ENCODE measurements at places on chromosomes 11 and 22. TPM values are rescaled to one million over a fixed set of nuclear protein-coding genes. Genes with fewer than 3 reads are reported as not detected.
A peak's percentile ranks its signal among the peaks of the same experiment; 100 is the strongest.

DNA sequence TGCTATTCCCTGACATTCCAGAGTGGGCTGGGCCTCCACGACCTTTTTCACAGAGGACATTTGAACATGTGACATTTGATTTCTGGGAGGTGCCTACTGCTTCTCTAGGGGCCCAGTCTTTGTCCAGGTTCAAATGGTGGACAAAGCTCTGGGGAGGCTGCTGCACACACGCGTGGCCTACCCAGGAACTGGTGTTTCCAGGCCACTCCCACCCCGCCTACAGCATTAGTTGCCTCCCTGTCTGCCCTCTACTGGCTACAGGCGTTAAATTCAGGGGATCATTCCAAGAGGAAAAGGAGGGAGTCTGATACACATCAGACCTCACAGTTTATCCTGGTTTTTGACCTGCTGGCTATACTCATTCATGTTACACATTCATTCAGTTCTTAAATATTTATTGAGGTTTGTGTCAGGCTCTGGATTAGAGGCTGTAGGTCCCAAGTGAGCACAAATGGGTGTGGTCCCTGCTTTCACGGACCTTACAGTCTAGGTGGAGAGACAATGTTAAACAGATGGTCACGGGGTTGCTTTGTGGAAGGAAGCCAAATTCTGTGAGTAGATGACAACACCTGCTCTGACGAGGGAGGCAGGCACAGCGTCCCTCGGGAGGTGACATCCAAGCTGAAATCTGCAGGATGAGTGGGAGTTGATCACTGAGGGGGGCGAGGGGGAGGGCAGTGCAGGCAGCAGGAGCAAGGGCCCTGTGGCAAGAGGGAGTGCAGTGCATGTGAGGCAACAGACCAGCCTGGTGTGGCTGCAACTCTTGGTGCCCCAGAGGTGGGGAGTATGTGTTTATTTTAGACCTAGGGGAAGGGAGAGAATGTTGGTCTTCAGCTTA is 11.8 kb downstream of the TUB start:
- peak; percentile 79 for DNase-seq

DNA sequence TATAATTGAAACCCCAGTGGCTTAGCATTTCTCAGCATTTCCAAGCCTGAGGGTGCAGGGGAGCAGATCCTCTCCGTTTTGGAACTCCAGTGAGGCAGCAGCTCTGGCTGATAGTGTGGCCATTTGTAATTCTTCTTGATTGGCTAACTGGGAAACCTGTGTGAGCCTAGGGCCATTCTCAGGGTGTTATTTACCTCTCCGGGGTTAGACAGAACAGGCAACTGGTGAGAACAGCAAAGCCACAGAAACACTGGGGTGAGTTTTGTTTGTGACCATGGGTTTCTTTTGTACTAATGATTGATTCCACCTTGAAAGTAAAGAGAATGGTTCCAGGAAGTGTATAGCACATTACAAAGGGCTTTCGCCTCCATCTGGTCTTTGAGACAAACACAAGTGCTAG is 2.4 kb upstream of the OR4X2 start:
- no peak for DNase-seq

DNA sequence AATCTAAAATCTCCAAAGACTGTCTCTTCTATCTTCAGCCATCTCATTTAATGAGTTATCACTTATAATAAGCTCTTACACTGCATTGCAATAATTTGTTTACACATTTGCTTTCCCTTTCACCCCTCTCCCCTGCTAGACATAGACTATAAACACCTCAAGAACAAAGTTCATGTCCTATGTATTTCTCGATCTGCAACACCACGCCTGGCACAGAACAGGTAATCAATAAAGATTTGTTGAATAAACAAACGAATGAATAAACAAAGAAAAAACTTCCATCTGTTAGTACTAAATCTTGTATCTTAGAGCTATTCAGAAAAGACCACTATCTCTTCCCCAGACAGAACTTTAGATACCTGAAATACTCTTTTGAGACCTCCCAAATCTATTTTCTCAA is 77.6 kb downstream of the PAK1 start:
- no peak for DNase-seq

GRCh38 chr11:2951231-2952110 is 22.3 kb upstream of the PHLDA2 start:
- DNase-seq = no peak

The IL10RA gene
- 43.2 TPM for total RNA-seq

GRCh38 chr11:62547691-62548281 is 1.2 kb upstream of the AHNAK start:
- DNase-seq = no peak

DNA sequence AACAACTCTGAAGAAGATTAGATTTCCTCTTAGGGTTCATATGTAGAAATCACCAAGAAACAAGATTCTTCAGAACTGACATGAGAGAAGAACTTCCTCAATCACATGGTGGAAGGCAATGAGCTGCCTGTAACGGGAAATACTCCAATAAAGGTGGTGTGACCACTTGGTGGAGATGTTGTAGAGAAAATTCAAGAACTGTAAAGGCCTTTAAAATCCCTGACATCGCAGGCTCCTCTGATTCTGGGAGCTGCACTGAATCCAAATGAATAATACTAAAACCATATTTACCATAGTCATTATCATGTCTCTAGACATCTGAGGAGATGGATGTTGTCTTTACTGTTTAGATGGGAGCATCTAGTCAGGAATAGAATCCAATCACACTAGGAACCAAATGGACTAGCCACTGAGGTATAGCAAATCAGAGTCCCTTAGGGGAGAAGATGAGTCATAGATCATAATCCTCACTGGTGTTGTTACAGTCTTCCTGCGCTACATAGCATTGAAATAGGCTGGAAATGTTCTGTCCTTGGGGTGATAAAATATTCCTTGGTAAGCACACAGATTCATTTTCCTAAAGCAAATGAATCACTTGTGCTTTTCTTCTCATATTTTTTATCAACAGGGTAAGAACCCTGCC is 321.6 kb upstream of the TENM4 start:
- DNase-seq = no peak

The SCN4B gene
- total RNA-seq = 2.9 TPM

The POU2AF2 gene
- total RNA-seq = not detected

The KRTAP5-10 gene
- not detected for total RNA-seq

DNA sequence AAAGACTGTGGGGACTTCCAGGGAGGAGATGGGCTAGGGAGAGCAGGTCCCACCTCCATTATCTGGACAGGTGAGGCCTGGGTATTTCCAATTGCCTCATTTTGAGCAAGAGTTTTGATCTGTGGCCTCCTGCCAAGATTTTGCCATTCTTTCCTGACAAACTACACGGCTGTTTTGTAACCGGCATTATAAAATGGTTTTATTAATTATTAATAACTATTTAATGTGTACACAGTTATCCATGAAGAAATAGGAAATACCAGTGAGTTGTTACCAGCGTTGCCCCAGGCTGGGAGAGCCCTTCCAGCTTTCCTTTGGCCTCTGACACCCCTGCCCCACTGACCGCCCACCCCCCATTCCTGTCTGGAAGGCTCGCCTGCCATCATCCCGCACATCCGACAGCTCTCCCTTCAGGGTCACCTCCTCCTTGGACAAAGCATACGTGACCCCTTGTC is 14.9 kb upstream of the SEC14L3 start:
- DNase-seq = no peak

DNA sequence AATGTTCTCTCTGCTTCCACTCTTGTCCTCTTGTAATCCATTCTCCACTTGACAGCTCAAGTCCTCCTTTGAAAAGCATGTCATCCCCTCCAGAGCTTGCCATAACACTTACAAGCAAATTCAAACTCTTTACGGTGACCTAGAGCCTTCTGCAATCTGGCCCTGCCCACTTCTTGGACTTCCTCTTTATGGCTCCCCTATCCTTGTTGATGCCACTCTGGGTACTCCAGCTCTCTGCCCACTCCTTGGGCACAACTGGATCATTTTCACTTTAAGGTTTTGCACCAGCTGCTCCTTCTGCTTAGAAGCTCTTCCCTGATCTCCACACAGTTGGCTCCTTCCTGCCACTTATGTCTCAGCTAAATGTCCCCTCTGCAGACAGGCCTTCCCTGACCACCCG is 217.9 kb downstream of the DSCAML1 start:
- DNase-seq = no peak

DNA sequence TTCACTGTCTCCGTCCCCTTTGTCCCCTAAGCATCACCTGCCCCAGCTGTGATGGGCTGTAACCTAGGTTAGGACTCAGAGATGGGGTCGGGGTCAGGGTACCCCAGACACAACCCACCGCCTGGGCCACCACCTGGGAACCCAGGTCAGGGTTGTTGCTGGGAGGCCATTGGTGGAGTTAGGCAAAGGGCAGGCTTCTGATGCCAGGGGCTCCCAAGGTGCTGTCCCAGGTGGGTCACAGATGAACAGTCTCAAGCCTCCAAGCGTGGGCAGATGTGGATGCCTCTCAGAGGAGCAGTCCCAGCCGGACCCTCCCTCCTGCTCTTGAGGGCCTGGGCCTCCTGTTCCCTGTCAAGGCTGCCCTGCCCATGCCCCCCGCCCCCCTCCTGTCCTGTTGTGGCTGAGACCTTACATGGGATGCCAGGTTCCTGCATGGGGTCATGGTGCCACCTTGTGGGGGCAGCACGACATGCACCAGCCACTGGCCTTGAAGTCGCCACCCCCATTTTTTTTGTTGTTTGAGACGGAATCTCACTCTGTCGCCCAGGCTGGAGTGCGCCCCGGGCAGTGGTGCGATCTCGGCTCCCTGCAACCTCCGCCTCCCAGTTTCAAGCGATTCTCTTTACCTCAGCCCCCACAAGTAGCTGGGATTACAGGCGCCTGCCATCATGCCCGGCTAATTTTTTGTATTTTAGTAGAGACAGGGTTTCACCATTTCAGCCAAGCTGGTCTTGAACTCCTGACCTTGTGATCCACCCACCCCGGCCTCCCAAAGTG is 12.1 kb downstream of the GATD1 start:
- peak; percentile 80 for DNase-seq

The PANX3 gene
- total RNA-seq = not detected

The CHRNA10 gene
- total RNA-seq = 0.72 TPM

- no peak for DNase-seq
Measured at GRCh38 chr11:124977006-124977405, 23.0 kb downstream of the CCDC15 start.

The MUC5B gene
- 0.95 TPM for total RNA-seq

DNA sequence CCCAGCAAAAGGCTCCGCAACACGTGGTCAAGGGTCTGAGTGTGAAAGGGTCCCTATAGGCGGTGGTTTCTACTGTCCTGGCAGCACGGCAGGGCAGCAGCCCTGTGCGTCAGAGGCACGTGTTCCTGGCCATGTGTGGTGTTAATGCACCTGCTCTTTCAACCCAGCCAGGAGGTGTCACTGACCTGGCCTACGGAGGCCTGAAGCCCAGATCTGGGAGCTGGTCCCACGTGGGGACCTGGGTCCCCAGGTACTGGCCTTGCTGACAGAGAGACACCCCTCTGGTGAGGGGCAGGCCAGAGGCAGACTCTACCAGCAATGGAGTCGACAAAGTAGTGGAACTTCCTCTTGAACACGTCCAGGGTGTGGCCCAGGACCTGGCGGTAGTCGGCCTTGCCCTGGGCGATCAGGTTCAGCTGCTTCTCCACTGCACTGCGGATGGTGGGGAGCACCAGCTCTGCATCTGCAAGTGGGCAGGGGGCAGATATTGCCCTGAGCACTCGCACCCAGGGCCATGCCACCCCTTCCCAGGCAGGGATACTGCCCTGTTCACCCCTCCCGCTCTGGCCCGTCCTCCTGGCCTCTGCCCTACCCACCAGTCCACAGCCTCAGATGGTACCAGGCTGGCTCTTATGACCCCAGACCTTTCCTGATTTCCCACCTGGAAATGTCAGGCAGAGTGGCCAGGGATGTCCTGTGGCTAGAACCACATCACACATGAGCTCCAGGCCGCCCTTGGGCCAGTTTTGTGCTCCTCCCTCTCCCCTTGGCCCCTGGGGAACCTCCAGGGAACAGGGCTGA is 6.8 kb upstream of the PPM1F start:
- DNase-seq = no peak

The SYNGR1 gene
- total RNA-seq = 31.7 TPM

- DNase-seq = no peak
Measured at GRCh38 chr11:34204396-34205279, 99.2 kb downstream of the NAT10 start.

The SF3A1 gene
- 26.8 TPM for total RNA-seq

DNA sequence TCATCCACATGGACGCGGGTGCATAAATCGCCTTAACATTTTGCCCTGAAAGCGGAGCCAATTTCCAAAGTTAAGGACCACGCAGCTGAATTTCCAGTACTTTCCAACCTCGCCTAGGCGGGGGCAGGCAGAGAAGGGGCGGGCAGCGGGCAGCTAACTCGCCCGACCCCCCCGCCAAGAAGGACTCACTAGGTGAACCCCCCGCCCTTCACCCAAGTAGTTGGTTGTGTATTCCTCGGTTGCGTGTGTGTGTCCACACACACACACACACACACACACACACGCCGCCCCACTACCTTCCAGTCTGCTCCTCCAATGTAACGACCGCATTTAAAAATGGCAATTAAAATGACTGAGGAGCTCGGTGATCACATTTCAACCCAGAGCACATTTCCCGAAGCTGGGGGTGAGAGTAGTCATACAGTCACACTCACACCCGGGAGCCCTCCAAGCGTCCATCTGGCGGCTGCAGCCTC is 1.4 kb downstream of the TENM4 start:
- DNase-seq = peak; percentile 34

DNA sequence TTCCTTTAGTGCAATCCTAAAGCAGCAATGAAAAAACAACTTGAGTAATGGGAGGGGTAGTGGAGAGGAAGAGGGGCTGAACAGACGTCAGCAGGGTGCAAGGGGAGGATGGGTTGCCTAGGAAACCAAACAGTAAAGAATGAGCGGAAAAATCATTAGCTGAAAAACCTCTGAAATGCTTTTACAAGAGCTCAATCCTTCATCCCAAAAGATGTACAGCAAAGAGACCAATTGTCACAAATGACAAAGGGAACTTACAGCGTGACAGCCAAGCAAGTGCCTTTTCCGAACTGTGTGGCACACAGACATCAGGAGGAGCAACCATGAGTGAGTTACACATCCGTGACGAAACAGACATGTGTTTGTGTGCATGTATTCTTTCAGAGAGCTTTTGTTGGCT is 104.6 kb downstream of the SIK3 start:
- no peak for DNase-seq

- no peak for DNase-seq
Measured at GRCh38 chr11:11992257-11993212, 15.9 kb downstream of the DKK3 start.

The CTSW gene
- total RNA-seq = 0.84 TPM

GRCh38 chr22:17217179-17217578 is 2.1 kb downstream of the ADA2 start:
- DNase-seq = no peak

- DNase-seq = peak; percentile 11
Measured at GRCh38 chr11:120134106-120134930, 3.6 kb downstream of the TRIM29 start.

Measured in adrenal gland (tissue), 19 donors.